ENCODE measurements at places on chromosomes 16 and 17.

DNA sequence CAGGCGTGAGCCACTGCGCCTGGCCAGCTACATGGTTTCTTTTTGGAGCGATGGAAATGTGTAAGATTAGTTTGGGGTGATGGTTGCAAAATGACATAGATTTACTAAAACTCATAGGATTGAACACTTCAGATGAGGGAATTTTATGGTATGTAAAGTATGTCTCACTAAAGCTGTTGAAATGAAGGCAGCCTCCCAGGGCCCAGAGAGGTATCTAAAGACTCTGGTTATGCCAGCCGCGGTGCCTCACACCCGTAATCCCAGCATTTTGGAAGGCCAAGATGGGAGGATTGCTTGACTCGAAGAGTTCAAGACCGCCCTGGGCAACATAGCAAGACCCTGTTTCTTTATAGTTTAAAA is 254.9 kb downstream of the PARN start:
- no peaks in the 10 kb centered on the region for H3K36me3 ChIP-seq
- no peak overlapping the region for H3K27ac ChIP-seq
- DNase-seq = no peak
- H3K4me1 ChIP-seq = no peaks in the 10 kb centered on the region
- no peak overlapping the region for H3K4me3 ChIP-seq
- no peaks in the 10 kb centered on the region for H3K27me3 ChIP-seq

DNA sequence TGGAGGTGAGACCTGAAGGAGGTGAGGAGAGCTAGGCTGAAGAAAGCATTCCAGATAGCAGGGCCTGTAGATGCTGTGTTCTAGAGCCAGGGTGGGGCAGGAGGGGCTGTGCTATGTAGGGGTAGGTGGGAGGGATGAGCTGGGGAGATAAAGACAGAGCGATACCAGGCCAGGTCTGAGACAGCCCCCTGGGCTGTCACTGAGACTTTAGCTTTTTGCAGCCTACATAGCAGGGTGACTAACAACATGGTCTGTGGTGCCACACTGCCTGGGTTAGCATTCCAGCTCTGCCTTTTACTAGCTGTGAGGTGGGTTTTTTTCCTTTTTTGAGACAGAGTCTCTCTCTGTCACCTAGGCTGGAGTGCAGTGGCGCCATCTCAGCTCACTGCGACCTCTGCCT is 14.3 kb downstream of the NUP85 start:
- H3K27me3 ChIP-seq = no peaks in the 10 kb centered on the region
- DNase-seq = no peak
- no peaks in the 10 kb centered on the region for H3K4me1 ChIP-seq
- H3K27ac ChIP-seq = no peak overlapping the region
- H3K4me3 ChIP-seq = no peak overlapping the region

- no peak overlapping the region for H3K27ac ChIP-seq
- DNase-seq = no peak
- no peaks in the 10 kb centered on the region for H3K36me3 ChIP-seq
- H3K4me1 ChIP-seq = no peaks in the 10 kb centered on the region
Measured at GRCh38 chr17:3924512-3925350, 8.5 kb upstream of the P2RX1 start.

DNA sequence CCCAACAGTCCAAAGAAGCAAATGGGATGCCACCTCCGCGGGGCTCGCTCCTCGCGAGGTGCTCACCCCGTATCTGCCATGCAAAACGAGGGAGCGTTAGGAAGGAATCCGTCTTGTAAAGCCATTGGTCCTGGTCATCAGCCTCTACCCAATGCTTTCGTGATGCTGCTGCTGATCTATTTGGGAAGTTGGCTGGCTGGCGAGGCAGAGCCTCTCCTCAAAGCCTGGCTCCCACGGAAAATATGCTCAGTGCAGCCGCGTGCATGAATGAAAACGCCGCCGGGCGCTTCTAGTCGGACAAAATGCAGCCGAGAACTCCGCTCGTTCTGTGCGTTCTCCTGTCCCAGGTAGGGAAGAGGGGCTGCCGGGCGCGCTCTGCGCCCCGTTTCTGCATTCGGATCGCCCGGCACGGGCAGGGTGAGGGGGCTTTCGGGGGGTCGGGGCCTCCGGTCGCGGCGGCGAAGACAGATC is at the start of gene CDH13:
Gene CDH13 (plus strand): TSS at position 179 of the 471 bp plus-strand sequence.
- H3K4me3 ChIP-seq = peak within 1 kb of the TSS; percentile 53
- no peaks in the 10 kb centered on the region for H3K36me3 ChIP-seq
- H3K27ac ChIP-seq = peak within 1 kb of the TSS; percentile 52
- no peak for DNase-seq
- H3K27me3 ChIP-seq = no peaks in the 10 kb centered on the region

DNA sequence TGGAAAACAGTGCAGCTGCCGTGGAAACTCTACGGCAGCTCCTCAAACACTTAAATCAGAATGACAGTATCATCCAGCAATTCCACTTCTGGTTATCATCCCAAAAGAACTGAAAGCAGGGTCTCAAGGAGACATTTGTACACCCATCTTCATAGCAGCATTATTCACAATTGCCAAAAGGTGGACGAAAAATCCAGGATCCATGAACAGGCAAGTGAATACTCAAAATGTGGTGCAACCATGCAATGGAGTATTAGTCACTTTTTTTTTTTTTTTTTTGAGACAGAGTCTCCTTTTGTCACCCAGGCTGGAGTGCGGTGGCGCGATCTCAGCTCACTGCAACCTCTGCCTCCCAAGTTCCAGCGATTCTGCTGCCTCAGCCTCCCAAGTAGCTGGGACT is 10.6 kb upstream of the AATK start:
- no peaks in the 10 kb centered on the region for H3K36me3 ChIP-seq
- no peak overlapping the region for H3K4me3 ChIP-seq
- H3K27ac ChIP-seq = no peak overlapping the region
- H3K27me3 ChIP-seq = no peaks in the 10 kb centered on the region

DNA sequence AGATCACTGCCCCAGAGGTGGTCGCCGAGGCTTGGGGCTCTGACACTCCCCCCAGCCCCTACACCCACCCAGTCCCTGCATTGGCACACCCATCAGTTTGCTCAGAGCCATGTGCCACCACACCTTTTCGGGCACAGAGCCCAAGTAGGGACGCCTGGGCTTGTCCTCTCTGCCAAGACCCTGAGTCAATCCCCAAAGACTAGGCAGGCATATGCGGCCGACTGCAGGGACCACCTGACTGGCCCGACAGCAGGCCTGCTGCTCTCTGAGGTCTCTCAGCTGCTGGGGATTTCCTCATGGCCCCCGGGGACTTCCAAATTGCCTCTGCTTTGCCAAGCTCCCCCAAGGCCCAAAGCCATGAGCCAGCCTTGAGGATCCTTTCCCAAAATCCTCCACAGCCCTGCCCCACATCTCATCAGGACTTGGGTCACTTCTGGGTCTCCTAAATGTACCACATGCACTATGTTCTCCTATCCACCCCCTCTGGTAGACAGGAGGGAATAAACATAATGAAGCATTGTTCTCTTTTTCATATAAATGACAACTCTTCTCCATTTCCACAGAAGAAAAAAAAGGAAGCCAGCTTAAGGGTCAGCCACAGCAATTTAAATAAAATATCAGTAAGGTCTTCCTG is 30.6 kb downstream of the MYO18A start:
- H3K27me3 ChIP-seq = no peaks in the 10 kb centered on the region
- peak overlapping the region; percentile 85 for H3K27ac ChIP-seq
- no peaks in the 10 kb centered on the region for H3K36me3 ChIP-seq
